ENCODE measurements at places on chromosomes 7 and 10. TPM values are rescaled to one million over a fixed set of nuclear protein-coding genes. Genes with fewer than 3 reads are reported as not detected.

KNDC1 gene
- polyA plus RNA-seq, result 1.4 TPM

DNA sequence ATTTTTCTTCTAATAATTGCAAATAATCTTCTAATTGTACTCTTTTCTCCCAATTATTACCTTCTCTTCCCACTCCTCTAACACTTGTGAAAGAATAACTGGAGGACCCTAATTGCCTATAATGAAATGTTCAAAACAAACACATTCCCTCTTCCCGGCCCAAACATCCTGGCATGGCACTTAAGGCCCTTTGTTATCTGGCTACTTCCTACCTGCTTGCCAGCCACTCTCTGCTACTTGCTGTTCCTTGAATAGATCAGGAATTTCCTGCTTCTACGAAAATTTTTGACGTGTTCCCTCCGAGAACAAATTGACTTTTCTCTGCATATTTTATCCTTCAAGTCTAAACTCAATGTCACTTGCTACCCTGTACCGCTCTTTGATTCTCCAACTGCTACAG lies 56.1 kb upstream of the NOBOX start:
- no peak for DNase-seq

MMP21 gene
- polyA plus RNA-seq, result 0.37 TPM

SORCS1 gene
- polyA plus RNA-seq, result 4.3 TPM

DNA sequence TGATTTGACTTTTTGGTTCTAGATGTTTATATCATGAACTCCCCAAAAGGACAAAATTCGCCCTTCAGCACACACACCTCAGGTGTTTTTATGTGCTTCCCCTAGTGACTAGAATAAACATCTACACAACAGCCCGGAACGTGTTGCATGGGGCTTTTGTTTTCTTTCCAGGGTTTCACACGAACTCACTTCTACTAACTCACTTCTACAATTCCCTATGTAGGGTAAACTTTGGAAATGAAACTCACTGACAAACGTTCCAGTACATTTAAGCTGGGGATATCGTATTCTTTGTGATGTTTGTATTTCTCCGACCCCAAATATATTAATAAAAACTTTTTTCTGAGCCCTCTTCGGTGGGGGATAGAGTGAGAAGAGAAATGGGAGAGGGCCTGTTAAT lies 1.4 kb downstream of the TRA2A start:
- DNase-seq, result peak; percentile 67

DNA sequence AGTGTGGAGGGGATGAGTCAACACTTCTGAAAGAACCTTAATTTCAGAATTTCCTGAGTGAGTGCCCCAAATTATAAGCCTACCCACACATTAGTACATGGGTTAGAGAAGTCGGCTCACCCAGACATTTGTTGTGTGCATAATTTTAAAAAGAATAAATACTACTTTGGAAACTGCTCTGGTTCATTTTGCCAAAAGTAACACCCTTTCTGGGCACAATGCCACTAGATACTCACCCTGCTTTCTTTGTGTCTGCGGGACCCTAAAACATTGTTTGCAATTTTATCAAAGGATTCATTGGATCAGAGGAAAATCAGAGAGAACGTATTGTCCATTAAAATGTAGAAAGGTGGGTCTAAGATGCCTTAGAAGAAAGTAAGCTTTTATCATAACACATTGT lies 245.5 kb upstream of the NRP1 start:
- no peak for DNase-seq

DGKI gene
- 0.44 TPM for polyA plus RNA-seq

GRCh38 chr10:55215699-55216098 lies 414.7 kb upstream of the PCDH15 start:
- DNase-seq, result no peak

GRCh38 chr7:120021085-120021484 lies 251.9 kb upstream of the KCND2 start:
- DNase-seq, result no peak

DNA sequence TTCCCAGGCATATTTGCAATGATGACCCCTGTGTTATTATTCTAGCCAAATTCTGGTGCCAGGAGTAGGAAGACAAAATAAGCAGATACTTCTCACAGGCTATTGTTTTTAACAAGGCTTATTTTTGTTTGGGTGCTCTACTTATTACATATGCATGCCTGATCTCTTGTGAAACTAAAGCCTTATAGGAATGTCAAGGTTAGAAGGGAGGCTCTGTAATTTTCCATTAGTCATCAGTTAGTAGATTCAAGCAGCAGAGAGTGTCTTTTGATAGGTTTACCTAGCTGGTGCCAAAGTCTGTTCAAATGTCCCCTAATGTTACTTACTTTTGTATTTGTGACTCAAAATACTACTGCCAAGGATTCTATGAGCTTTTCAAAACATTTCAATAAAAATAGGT lies 11.7 kb upstream of the TMEM106B start:
- DNase-seq, result no peak

GRCh38 chr7:32219416-32219815 lies 149.2 kb upstream of the PDE1C start:
- no peak for DNase-seq

NUDT13 gene
- 5.3 TPM for polyA plus RNA-seq

ADCY1 gene
- 19.7 TPM for polyA plus RNA-seq

- peak; percentile 38 for DNase-seq
Observed at GRCh38 chr10:33164060-33164709, 170.3 kb downstream of the NRP1 start.

- peak; percentile 4 for DNase-seq
Observed at GRCh38 chr7:125573126-125573525, 643.5 kb upstream of the POT1 start.

- no peak for DNase-seq
Observed at GRCh38 chr10:12940791-12941190, 60.7 kb downstream of the CCDC3 start.

MYOF gene
- polyA plus RNA-seq, result 58.4 TPM

PON2 gene
- polyA plus RNA-seq, result 88.5 TPM

GRCh38 chr10:87640043-87640442 lies 19.6 kb upstream of the PAPSS2 start:
- DNase-seq, result no peak

NUTM2B gene
- 2.9 TPM for polyA plus RNA-seq

SPOCK2 gene
- 2.6 TPM for polyA plus RNA-seq

- no peak for DNase-seq
Observed at GRCh38 chr7:38220452-38220851, 42.4 kb downstream of the STARD3NL start.

GRCh38 chr10:133058331-133059092 lies 29.2 kb upstream of the ADGRA1 start:
- no peak for DNase-seq

- DNase-seq, result no peak
Observed at GRCh38 chr10:42755028-42755451, 27.6 kb upstream of the BMS1 start.

All from muscle of back (tissue), 13 donors.